Coronary artery (tissue), 2 donors: ENCODE measurements at places on chromosomes 5 and 9.
A peak's percentile ranks its signal among the peaks of the same experiment; 100 is the strongest.

DNA sequence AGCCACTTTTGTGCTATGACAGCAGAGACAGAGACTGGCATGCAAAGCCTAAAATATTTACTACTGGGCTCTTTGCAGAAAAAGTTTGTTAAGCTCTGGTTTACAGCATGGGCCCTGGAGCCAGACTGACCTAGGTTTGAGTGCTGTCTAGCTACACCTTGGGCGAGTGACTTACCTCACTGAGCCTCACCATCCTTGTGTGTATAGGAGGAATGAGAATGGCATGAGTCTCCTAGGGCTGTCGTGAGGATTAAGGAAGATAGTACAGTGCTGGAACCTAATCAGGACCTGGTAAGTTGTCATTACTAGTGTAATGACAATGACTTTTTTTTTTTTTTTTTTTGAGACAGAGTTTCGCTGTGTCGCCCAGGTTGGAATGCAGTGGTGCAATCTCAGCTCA is 65.2 kb downstream of the MSX2 start:
- DNase-seq = no peak

DNA sequence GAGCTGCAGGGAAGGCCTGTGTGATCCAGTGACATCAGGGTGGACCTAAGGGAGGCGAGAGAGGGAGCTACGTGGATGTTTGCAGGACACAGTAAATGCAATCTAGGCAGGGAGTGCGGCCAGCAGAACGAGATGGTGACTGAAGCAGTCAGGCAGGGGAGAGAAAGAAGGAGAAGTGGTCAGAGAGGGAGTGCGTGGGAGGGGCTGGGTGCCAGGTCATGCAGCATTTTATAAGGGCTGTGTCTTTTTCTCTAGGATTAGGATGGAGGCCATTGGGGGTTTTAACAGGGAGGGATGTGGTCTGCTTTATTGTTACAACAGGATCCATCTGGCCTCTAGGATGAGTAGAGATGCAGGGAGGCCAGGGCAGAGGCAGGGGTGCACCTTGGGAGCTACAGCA is 80.4 kb downstream of the DCP2 start:
- DNase-seq = peak; percentile 46

DNA sequence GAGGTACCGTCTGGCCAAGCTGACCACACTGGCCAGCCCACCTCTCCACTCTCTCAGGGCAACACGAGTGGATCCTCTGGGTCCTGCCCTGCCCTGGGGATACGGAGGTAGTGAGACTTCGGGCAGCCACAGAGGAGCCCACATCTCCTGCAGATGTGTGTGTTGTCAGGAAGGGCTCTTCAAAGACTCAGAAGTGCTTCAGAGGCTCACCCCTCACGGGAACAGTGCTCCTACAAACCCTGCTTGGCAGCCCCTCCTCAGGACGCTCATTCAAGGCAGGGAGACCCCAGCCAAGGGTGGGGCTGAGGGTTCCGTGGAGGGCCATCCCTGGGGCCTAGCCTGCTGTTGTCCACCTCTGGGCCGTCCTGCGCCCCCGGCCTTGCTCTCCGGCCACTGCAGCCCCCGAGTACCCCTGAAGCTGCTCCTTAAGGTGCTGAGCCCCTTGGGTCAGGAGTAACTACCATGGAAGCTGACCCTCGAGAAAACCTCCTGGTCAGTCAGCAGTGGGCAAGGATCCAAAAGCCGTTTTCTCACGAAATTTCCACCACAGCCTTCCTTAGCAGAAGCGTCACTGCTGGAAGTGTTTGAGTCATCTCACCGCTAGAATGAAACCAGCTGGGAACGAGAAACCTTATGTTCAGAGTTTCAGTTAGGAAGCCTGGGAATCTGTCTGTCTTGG is 23.2 kb upstream of the LRRC14B start:
- peak; percentile 54 for DNase-seq

DNA sequence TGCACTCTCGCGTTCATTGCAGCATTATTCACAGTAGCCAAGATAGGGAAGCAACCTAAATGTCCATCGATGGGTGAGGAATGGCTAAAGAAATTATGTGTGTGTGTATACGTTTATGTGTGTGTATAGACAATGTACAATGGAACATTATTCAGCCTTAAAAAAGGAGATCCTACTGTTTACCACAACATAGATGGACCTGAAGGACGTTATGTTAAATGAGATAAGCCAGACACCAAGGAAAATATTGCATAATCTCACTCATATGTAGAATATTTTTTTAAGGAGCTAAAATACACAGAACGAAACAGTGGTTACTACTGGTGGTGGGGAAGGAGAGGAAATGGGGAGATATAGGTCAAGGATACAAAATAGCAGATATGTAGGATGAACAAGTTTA is 2.4 kb downstream of the KIF2A start:
- no peak for DNase-seq

GRCh38 chr5:171577042-171577758 is 157.8 kb downstream of the FGF18 start:
- no peak for DNase-seq

DNA sequence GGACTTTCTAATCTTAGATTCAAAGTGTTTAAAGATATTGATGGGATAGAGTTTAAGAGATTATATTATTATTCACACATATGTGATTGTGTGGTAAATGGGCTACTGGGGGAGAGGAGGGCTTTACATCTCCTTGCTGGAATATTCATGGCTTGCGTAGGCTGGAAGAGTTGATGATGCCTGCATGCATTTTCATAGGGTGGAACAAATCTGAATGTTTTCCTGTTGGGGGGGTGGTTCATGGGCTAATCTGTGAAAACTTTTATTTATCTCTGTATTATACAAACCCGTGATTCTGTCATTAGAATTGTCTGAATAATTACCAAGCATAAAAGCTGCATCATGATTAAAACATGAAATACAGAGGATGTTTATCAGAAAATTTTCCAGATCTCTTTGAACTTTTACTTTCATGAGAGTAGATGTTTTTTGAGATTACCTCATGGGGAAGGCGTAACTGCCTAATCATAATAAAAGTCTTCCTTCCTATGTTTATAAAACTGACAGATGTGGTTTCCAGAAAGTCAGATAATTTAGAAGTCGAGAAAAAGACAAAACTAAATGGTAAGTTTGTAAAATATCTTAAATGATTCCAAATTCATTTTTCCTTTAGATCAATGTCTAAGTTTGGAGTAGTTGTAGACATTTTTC is 1185.4 kb upstream of the SEMA6A start:
- no peak for DNase-seq

- DNase-seq = peak; percentile 53
Observed at GRCh38 chr9:135329571-135330306, 149.8 kb upstream of the PPP1R26 start.

DNA sequence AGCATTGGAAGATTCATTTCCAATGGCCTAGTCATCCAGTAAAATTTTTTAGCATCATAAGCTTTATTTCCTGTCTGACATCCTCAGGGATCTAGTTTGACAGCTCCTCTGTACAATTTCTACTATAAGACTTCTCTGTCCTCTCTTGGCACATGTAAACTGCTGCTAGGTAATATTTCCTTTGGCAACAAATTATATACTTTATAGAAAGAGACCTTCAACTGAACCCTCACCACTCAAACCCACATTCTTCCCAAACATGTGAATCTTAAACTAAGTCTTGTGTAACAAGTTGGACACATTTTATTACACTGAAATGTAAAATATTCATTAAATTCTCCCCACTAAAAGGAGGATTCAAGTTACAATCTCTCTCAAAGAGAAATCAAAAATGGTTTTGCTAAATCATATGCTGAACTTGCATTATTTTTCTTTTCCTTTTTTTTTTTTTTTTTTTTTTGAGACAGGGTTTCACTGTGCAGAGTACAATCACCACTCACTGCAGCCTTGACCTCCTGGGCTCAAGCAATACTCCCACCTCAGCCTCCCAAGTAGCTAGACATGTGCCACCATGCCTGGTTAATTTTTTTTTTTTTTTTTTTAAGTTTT is 36.9 kb downstream of the SCAI start:
- no peak for DNase-seq

DNA sequence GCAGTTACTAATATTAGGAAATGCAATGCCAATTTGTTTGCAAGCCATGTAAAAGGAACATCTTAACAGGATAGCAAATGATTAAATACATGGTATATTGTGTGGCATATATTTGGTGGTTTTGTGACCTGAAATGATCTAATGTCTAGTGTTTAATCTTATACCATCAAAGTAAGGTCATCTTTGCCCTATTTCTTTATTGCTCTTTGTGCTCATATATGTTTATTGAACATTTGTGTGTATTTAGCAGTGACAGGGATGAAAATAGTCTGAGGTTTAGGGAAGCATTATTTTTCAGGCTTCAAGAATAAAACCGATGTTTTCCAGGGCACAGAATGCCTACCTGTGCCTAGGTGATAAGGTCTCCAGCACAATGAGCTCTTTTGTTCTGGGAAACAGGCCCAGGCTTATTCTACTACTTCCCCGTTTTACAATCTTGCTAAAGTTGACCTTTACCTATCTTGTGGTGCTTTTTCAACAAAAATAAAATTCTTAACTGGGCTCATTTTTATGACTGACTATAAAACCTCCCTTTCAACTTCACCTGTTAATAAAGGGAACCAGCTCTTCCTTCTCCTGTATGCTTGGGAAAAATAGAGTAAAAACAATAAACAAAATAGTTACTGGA is 105.6 kb upstream of the ANKH start:
- DNase-seq = no peak

DNA sequence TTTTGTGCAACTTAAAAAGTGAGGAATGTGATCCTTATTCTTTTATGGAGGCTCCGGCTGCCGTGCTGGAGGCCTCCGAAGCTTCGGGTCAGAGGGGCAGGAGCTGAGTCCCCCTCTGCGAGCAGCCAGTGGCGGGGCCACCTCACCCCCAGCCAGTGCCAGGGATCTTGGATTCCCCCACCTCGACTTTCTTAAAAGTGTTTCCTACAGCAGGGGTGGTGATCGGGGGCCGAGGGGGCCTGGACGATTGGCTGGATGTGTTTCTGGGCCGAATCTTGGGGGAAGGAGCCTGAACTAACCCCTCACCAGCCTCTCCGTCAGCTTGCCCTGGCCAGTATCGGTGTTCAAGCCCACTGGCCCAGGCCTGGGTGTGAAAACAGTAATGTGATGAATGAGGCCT is 92.2 kb upstream of the LMX1B start:
- DNase-seq = no peak
